Tibial nerve (tissue), 4 donors: ENCODE measurements at places on chromosomes 7 and 10.

GRCh38 chr10:6741541-6741941 lies 161.5 kb upstream of the PRKCQ start:
- DNase-seq: no peak

- no peak for DNase-seq
Observed at GRCh38 chr10:15864419-15864818, 4.1 kb upstream of the MINDY3 start.

GRCh38 chr10:104417637-104418292 lies 64.1 kb downstream of the CFAP58 start:
- DNase-seq: no peak

DNA sequence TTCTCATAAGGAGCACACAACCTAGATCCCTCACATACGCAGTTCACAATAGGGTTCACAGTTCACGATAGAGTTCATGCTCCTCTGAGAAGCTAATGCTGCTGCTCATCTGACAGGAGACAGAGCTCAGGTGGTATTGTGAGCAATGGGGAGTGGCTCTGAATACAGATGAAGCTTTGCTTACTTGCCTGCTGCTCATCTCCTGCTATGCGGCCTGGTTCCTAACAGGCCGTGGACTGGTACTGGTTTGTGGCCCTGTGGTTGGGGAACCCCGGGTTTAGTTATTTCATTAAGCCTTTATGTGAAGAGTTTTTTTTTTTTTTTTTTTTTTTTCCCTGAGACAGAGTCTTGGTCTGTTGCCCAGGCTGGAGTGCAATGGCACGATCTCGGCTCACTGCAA lies 19.4 kb downstream of the SLK start:
- no peak for DNase-seq

DNA sequence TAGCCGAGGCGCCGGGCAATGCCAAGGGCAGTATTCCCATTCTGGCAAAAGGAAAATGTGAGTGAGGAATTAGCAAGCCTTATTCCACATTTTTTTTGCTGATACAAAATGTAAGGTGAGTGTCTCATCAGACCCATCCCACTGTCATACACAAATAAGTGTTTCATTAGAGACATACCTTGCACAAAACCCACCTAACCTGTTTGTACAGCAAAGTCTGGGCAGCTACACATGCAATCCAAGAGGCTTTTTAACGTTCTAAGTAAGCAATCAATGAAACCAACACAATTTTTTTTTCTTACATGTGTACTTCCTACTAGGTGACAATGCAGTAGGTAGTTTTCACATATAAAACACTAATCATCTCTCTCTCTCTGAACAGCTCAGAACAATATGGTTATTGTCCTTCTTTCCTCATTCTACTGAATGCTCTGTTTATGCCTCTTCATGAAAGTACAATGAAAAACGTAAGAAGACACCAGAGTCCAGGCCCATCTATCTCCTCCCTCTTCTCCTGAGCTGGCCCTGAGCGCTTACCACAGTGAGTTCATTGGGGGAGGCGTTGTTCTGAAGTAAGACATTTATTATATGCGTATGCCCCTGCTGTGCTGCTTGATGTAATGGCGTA lies 217.2 kb downstream of the ANK3 start:
- DNase-seq: no peak

GRCh38 chr10:120607016-120607709 lies 150.1 kb downstream of the PLPP4 start:
- DNase-seq: no peak

DNA sequence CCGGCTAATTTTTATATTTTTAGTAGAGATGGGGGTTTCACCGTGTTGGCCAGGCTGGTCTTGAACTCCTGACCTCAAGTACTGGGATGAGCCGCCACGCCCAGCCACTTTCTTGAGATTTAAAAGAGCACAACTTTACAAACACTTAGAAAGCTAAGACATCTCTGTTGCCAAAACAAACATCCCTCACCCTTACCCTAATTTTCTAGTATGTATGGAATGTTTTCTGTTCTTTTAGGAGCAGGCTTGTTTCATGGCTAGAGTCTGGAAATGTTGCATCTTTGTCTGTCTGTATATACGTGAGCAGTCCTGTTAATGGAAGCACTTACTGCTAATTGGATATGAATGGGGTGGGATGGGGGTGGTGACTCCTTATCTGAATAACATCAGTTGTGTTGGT lies 2.9 kb downstream of the OLAH start:
- no peak for DNase-seq

DNA sequence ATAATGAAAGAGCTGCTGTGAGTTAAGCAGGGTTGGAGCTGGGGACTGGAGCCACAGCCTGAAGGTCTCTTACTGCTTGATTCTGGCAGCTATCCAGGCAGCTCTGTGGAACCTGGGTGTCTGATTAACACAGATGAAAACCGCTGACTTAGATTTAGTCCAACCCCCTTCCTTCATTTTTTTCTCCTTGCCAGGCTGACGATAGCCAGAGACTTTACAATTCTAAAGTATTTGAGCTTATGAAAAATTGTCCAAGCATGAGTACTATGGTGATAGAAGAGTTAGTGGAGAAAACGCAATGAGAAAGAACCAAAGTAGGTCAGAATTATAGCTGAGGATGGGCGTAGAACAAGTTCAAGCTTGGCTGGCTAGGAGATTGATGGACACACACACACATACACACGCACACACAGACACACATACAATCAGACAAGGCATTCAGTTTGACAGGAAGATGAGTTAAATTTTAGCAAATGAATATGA lies 13.5 kb upstream of the GPR85 start:
- no peak for DNase-seq

DNA sequence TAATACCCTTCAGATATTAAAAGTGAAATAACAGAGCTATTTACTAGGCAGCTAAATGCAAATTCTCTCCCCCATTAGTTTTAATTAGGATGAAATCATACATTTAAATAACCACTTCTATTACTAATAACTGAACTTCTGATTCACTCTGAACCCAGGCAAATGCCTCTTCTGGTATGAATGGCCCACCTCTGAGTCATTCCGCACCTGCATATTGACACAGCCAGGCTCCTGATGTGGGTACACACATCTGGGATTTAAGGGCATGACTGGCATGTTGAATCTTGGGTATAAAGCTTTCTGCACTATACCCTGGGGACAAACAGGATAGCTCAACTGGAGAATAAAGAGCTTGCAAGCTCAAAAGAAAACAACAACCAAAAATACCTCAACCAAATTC lies 140.9 kb downstream of the AUTS2 start:
- no peak for DNase-seq
